ENCODE measurements at places on chromosomes 6 and 20.

DNA sequence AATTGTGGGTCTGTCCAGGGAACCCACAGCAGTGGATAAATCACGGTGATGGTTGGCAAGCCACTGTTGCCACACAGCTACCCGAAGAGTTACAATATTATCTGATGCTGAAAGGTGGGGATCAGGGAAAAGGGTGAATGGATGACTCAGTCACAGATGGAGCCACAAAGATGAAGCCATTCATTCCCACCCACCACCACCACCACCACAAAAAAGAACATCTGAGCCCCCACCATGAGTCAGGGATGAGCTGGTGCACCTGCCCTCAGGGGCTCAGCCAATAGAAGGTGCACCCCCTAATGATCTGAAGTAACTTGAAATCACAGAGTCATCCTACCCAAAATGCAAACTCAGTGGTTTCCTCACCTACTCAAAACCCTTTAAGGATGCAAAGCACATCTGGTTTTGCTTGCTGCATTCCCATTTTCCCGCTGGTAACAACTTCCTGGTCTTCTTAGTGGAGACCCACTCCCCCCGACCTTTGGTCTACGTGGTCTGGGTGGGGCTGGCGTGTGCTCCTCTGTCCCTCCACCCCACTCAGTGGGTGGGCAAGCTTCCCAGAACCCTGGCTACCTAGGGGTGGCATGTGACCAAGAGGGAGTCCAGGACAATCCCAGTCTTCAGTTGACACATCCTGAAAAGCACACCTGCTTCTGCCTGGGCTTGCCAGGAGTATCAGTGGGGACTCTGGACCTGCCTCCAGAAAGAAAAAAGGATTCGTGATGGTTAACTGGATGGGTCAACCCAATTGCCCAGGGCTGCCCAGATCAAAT, 125.5 kb downstream of the ANKRD60 start:
- no peak for DNase-seq

GRCh38 chr6:46947497-46947896, 25.8 kb upstream of the ADGRF5 start:
- no peak for DNase-seq

GRCh38 chr6:125855783-125856182, 65.0 kb downstream of the NCOA7 start:
- no peak for DNase-seq

DNA sequence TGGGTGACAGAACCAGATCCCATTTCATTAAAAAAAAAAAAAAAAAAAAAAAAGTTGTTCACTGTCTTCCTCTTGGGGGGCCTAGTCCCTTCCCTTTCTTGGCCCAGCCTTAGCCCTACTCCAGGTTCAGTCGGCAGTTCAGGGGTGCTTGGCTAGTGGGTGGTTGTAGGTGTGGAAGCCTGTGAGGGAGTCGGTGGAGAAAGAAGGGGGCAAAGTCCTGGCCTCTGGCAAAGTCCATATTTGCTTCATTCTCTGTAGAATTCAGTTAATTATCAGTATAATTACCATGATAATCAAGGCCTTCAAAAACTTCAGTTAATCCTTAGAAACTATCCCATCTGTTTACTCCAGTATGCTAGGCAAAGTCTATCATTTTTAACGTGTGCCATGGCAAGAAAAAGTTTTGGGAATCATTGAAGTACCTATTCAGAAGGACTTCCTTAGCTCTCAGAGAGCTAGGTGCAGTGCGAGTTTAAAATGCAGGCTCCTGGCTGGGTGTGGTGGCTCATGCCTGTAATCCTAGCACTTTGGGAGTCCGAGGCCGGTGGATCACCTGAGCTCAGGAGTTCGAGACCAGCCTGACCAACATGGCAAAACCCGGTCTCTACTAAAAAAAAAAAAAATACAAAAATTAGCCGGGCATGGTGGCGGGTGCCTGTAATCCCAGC, 205.7 kb upstream of the ARG1 start:
- DNase-seq, result no peak

- no peak for DNase-seq
Observed at GRCh38 chr6:135106611-135107010, 52.0 kb upstream of the HBS1L start.

GRCh38 chr6:38391626-38392579, 247.8 kb downstream of the BTBD9 start:
- DNase-seq, result no peak

DNA sequence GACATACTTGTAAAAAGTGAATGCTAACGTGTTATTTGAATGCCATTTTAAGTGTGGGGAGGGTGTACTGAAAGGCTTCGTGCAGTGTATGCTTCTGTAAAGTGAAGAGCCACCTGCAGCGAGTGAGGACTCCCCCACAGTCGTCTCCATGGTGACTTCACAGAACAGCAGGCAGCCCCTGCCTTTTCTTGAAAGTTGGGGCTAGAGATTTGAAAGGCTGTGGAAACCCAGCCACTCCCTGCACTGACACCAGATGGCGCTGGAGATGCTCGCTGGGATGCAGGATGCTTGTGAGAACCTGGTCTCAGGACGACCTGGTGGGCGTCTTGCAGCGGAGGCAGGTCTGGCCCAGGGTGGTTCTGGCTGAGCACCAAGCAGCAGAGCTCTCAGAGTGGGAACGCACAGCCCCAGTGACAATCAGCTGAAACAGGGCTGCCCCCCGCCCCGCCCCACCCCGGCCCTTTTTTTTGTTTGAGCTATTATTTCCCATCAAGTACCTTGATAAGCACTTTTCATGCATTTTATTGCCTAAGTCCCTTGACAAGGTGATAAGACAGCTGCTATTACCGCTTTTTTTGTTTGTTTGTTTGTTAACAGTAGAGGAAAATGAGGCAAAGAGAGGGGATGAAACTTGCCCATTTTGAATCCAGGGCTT, 150.3 kb downstream of the SYCP2 start:
- DNase-seq, result peak; percentile 20

DNA sequence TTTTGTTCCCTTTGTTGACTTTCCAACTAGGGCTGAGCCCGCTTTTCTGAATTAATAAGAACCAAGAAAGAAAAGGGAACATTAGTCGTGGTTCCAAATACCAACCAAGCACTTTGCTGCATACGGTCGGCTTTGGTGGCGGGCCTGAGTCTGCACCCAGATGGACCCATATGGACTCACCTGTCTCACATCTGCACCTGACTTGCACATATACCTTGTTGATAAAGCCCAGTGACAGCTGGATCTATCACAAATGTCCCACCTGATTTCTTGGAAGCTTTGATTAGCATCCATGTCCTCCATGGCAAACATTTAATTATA, 39.0 kb downstream of the TPD52L1 start:
- DNase-seq, result no peak

DNA sequence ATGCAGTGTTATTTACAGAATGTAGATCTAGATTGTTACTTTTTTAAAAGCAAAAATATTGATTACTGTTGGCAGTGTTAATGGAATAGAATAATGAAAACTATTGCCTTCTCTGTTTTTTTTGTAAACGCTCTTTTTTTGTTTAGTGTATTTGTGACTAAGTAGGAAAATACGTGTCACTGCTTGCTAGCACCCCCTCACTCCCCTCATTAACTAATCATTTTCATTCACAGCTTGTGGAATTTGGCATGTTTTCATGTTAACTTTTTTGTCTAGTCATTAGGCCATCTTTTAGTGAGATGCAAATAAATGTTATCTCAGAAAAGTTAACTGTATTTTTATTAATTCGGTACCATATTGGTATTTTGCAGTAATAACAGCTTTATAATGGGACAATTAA, 29.8 kb downstream of the ADGRG6 start:
- DNase-seq, result no peak
